ENCODE measurements at places on chromosomes 13 and 19. TPM values are rescaled to one million over a fixed set of nuclear protein-coding genes. Genes with fewer than 3 reads are reported as not detected.
A peak's percentile ranks its signal among the peaks of the same experiment; 100 is the strongest.

TINCR gene
- total RNA-seq, result 3.9 TPM

DNA sequence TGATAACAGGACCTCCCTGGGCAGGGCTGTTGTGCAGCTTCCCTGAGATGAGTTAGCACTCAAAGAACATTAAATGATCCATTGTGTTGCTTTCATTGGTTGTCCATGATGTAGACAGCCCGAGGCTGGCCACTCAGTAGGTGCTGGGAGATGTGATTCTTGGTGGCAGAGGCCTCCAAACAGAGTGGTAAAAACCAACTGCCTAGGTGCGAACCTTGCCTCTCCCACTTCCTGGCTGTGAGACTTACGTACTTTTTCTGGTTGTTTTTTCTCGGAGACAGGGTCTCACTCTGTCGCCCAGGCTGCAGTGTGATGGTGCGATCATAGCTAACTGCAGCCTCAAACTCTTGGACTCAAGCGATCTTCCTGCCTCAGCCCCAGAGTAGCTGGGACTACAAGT is 6.2 kb downstream of the SARS2 start:
- no peak for DNase-seq

CYSLTR2 gene
- total RNA-seq, result 2.6 TPM

ZSWIM9 gene
- 7.7 TPM for total RNA-seq

ARHGEF18 gene
- 42.4 TPM for total RNA-seq

UNC13A gene
- 0.21 TPM for total RNA-seq

BORA gene
- total RNA-seq, result 3.0 TPM

GRCh38 chr13:39273953-39274738 is 235.9 kb downstream of the NHLRC3 start:
- no peak for DNase-seq

- DNase-seq, result peak; percentile 83
These were observed 10.9 kb downstream of the APOC1 start for GRCh38 chr19:44925114-44925891.

GRCh38 chr19:35666251-35666913 is at the start of gene UPK1A:
UPK1A (plus strand) TSS chr19:35666517; CDS start chr19:35666813, 296 bp downstream.
- no peak for DNase-seq

- no peak for DNase-seq
These were observed 27.1 kb upstream of the GAS6 start for GRCh38 chr13:113890774-113891480.

LRRC63 gene
- 1.7 TPM for total RNA-seq

TLE2 gene
- total RNA-seq, result 42.7 TPM

PGLYRP1 gene
- 3.0 TPM for total RNA-seq

CA11 gene
- total RNA-seq, result 7.8 TPM

CNFN gene
- not detected for total RNA-seq

- DNase-seq, result peak; percentile 52
These were observed 14.4 kb downstream of the EPS15L1 start for GRCh38 chr19:16457195-16457953.

ZNF285 gene
- total RNA-seq, result 1.1 TPM

PLIN5 gene
- 19.9 TPM for total RNA-seq

GRCh38 chr13:99626461-99627082 is 125.3 kb downstream of the TM9SF2 start:
- no peak for DNase-seq

DNA sequence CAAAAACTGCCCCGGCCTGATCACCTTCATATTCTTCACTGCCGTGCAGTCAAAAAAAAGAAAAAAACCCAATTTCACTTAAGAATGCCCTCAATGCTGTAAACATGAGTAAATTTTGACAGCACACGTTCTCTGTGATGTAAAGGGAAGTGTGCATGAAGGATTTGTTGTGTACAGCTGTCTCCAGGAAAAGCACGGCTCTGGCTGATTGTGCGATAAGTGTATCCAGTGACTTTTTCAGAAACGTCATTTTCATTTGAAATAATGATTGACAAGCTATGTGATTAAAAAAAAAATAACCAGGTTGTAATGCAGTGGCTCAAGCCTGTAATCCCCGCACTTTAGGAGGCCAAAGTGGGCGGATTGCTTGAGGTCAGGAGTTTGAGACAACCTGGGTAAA is 39.6 kb downstream of the ANKRD10 start:
- no peak for DNase-seq

DNA sequence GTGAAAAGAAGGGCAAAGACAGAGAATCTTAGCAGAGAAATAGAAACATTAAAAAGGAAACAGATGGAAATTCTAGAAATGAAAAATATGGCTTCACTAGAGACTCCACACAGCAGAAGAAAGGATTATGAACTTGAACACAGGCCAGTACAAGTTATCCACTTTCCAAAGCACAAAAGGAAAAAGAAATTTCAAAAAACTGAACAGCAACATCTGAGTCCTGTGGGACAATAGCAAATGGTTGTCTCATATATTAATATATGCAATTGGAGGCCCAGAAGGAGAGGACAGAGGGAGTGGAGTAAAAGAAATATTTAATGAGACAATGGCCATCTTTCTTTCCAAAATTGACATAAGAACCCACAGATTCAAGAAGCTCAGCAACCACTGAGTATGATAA is 141.7 kb upstream of the GJB6 start:
- no peak for DNase-seq

FGF21 gene
- total RNA-seq, result not detected

GRCh38 chr19:19064811-19065745 is 1.3 kb downstream of the SLC25A42 start:
- no peak for DNase-seq

DNA sequence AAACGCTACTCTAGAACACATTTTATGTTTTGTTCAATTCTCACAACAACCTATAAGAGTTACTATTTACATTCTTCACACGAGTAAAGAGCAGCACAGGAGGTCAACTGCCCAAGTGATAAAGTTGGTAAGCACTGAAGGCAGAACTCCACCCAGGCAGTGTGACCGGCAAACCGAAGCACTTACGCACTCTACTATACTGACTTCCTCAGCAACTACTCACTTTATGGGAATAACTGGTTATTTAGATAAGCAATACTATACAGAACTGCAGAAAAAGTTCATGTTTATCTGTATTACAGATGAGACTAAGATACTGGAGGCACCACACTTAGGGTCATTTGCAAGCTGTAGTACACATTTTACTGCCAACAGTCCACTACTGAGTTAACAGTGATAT is 28.8 kb downstream of the FOXO1 start:
- DNase-seq, result no peak

DNA sequence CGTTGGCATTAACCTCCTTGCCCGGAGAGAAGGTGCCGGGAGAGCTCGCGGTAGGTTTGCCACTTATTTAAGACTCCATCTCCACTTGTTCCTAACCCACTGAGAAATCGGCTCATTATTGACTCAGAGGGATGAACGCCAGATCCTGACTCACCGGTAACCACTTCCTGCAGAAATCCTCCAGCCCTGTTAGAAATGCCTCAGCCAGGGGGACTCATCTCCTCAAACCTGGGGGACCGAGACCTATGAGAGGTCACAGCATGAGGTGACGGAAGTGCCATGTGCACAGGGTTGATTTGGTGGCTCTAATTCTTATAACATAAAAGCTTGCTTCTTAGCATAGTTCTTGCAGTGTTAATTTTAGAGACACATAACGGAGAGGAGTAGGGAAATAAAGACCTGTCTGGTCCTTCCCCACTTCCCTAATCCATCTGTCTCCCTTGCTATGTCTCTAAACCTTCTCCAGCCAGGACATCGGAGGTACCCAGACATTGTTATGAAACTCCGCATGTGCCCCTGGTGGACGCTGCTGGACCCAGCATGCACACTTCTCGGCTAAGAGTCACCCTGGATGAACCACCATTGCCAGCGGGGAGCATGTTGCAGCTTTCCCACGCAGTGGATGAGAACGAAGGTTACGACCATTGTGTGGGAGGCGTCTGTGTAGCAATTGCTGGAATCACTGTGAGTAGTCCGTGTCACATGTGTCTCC is 158.9 kb downstream of the EFNB2 start:
- peak; percentile 49 for DNase-seq

- no peak for DNase-seq
These were observed 402 bp downstream of the ZSWIM9 start for GRCh38 chr19:48170817-48171347.

DNA sequence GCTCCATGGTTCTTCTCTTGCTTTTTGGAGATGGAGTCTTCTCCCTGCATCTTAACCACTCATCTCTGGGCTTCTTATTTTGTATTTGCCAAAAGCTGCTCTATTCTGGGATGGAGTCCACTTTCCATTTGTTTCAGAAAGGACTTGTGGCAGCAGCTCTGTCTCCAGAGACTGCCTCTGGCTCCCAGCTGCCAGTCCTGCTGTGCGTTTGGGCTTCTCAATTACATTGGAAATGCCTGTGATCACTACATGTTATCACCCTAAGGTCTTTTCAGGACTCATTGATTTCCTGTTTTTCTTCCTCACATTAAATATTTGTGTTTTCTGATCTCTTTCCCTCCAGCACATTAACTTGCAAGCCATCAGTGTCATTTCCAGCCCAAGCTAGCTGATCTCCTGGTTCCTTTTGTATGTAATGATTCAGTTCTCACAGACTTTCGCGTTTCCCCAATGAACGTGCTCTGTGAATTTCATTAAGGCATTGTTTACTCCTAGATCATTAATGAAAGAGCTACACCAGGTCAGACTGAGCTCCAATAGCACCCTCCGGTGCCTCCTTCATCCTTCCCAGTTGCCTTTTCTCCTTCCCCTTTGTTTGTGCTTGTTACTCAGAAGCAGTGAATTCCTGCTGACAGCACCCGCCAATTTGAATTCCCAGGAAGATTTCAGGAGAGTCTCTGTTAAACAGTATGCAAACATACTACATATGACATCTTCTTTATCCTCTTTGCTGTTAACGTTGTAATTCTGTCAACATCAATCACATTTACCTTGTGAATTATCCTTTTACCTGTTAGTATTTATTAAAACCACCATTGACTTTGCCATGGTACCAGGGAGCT is 3.0 kb downstream of the CBY2 start:
- no peak for DNase-seq

- DNase-seq, result no peak
These were observed 943 bp downstream of the GJB6 start for GRCh38 chr13:20230913-20231838.
